ENCODE measurements at places on chromosomes 4 and X.

- no peak for DNase-seq
Observed at GRCh38 chr4:160580581-160580980, 1477.7 kb downstream of the RAPGEF2 start.

DNA sequence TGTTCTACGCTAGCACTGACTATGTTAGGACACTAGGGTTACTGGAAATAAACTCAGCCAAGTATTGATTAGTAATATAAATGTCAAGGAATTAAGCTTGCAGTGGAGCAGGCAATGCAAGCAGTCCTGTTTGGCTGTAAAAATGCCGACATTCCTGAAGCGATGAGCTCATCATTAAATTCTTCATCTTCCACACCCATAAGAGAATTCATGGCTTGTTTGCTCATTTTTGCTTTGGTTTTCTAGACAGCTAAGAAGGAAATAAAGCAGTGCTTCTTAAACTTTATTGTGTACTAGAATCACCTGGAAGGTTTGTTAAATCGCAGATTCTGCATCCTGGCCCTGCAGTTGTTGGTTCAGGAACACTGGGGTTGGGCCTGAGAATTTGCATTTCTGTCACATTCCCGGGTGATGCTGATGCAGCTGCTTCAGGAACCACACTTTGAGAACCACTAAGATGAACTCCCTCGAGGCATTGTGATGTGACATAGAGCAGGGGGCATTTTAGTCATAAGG lies 17.8 kb downstream of the ANXA3 start:
- no peak for DNase-seq

GRCh38 chr4:23934915-23935314 lies 45.1 kb upstream of the PPARGC1A start:
- DNase-seq, result no peak

DNA sequence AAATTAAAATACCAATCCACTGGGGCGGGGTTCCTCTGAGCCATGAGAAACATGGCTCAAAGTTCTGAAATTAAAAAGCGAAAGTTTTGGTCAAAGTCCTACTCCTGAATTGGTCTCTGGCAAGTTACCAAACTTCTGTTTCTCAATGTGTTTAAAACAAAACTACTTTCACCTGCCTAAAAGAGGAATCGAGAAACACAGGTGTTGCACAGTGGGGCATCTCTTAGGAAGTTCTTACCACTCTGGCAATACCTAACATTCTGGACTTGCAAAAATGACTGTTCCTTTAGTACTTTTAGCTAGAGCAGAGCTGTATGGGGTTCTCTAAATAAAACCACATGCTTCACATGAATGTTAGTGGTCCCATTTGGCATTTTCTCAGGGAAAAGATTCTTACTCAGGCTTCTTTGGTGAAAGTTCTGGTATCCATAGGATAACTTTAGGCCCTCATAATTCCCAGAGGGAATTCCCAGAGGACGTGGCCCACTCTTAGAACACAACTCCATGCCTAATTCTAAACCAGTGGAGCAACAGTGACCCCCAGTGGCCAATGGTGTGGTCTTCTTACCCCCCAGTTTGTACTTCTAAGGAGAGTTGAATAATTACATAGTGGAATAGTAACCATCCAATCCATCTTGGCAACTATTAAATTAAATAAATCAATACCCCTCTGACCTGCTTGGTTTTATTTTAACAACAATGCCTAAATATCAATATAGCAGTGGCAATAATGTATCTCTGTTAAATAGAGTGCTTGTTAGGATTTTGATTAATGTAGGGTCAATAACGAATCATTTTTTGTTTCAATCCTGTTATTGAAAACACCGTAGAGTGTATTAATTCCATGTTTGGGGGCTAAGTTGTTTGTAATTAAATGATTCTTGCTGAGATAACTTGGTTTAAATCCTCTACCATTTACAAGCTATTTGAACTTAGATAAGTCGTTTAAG lies 21.9 kb downstream of the BMP3 start:
- DNase-seq, result peak; percentile 14

- no peak for DNase-seq
Observed at GRCh38 chr4:123784626-123785025, 388.0 kb downstream of the SPRY1 start.

DNA sequence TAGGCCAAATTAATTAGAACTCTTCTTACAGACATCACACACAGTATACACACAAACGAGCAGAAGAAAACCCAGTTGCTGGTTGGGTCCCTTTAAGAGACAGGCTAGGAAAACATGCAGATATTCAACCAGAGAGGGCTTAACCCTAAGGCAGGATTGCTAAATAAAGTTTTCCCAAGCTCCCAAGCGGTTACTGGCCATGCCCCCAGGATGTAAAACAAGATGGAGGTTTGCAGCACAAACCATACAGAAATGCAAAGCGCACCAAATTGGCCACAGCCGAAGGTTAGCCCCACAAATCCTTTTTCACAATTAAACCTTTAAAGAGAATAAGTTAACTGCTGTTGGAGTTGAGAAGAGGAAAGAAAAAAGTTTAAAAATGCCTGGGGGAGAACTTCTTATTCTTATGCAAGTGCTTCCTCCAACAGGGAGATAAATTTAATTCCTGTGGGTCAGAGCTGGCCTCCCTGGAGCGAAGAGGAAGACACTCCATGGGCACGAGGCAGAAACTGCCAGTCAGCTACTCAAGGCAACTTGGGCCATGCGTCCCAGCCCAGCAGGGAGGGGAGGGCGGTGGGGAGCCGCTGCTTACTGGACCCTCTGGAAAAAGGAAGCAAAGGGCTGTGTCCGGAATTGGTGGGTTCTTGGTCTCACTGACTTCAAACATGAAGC lies 167.6 kb upstream of the ARSJ start:
- DNase-seq, result no peak

DNA sequence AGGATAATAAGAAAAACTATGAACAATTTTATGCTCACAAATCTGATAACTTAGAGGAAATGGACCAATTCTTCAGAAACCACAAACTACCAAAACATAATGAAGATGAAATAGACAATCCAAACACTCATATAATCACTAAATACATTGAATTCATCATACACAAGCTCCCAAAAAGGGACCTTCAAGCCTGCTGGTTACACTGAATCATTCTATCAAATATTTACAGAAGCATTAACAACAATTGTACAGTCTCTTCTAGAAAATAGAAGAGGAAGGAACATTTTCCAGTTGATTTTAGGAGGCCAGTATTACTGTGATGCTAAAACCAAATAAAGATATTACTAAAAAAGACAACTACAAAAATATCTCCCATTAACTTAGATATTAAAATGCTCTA lies 88.3 kb downstream of the IL15 start:
- DNase-seq, result no peak

DNA sequence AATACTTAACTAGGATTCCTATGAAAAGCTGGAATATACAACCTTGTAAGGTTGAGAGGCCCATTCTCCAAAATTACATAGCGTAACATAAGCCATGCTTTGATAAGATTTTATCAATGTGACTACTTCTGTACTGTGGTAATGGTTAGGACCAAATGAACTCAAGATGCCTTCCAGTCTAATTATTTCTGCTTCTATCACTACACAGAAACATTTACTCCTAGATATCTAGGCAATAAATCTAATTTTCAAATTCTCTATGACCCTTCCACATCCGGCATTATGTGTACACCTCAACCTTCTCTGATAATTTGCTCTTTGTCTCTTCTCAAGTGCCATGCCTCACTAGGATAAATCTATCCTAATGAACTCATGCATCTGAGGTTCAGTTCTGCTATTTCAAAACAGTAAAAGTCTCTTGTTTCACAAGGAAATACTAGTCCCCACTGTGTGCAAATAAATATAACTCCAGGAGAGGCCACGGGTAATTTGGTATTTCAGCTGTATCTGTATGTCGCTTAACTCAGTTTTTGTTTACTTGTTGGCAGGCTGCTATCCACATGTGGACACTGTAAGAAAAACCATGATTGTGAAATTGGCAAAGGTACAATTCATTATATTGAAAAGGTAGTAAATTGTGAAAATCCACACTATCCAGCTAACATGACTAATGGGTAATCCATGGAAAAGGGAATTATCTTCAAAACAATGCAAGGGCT lies 93.3 kb downstream of the PRDM5 start:
- no peak for DNase-seq

GRCh38 chr4:69440308-69440707 lies 55.4 kb downstream of the UGT2B4 start:
- no peak for DNase-seq

GRCh38 chr4:181254771-181255170 lies 988.4 kb upstream of the TENM3 start:
- DNase-seq, result no peak

DNA sequence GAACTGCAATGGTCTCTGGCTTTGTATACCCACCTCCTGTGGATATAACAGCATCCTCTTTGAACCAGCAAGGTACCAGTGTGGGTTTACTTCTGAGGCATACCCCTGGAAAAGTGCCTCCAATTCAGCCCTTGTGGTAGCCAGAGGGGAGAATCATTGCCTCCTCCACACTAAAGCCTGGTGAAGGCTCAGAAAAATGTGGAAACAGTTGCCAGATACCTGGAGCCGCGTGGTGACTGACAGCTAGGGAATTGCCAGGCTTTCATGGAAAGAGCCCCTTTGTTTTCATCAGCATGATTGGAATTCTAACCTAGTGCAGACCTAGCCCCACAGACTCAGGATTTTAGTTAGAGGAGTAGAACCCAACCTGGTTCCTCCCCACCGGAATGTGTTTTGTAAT lies 168.6 kb upstream of the KLF3 start:
- no peak for DNase-seq

DNA sequence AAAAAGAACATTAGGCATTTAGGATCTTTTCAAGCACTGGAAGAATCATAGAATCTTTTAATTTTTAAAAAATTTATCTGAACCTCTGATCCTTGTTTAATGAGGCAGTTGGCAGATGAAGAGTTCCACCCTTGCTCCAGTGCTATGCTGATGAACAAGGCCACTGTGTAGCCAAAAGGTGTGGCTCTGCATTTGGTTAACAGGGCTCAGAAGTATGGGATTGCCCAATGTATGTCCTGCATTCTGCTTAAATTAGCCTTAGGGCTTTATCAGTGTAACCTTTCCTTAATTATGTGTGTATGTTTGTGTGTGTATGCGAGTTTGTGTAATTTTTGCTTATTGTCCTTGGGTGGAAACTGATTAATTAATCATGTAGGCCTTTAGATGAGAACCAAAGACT lies 43.3 kb upstream of the PPM1K start:
- no peak for DNase-seq

DNA sequence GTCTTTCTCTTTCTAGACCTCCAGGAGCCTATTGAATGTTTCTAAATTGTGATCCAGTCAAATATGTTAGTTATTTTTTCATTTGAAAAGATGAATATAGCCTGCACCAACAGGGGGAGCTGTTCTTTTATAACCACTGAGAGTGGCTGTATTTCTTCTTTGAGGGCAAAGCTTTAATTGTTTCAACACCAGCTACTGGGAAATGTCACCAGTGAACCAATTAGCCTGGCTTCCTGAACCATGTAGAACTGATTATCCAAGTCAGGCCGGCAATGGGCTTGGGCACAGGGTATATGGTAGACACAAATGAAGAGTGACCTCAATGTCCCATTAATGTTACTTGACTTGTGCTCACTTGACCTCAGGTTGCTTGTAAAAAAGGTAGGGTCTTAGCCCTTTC lies 4.8 kb upstream of the DAPP1 start:
- DNase-seq, result peak; percentile 19

DNA sequence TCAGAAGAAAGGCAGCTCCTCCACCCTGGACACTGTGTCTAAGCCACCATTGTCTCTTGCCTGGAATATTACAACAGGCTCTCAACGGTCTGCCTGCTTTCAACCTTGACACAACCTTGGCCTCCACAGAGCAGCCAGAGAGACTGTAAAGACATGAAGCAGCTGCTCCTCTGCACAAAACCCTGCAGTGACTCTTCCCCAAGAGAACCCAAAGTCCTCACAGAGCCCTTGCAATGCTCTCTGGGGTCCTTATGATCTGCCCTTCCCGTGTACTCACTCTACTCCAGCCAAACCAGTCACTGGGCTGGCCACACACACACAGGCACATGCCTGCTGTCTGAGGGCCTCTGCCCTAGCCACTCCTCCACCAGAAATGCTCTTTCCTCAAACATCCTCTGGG lies 75.9 kb upstream of the CPEB2 start:
- DNase-seq, result no peak

GRCh38 chrX:101676571-101676970 lies 16.9 kb upstream of the ARMCX2 start:
- no peak for DNase-seq

DNA sequence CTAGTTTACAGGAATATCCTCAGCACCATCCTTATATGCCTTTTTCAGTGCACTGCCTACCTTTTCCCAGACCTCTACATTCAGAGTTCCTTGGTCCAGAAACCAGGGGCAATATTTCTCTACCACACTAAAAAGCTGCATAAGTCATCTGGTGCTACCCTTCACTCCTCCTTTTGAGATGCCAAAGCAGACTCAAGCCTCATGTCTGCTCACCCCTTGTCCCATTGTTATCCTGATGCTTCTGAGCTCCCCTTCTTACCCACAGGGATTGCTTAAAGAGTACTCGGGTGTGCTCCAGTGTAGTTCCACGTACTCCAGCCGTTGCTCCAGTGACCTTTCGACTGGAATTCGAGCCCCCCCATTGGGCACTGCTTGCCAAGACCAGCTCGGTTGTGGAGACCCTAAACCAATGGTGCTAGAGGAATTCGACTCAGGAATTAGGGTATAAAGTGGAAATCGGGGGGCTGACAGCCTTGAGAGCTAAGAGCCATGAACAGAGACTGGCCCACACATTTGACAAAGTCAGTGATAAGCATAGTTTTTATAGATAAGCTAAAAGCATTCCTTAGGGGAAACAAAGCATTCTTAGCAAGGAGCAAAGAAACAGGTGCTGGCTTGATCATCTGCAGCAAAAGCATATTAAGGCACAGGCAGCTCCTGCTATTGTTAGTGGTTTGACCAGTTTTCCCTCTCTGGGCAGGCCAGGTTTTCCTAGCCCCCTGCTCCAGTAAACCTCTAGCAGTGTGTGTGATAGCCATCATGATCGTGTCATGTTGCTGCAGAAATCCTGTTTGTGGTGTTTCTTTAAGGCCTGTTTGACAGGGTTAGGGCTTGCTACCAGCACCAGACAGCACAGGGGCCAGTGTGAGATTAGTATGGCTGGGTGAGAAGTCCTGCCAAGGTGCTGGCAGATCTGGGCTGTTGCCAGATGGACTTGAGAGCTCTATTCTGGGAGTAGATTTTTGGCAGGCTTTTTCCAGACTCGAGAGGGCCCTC lies 57.5 kb upstream of the WDR1 start:
- DNase-seq, result no peak

DNA sequence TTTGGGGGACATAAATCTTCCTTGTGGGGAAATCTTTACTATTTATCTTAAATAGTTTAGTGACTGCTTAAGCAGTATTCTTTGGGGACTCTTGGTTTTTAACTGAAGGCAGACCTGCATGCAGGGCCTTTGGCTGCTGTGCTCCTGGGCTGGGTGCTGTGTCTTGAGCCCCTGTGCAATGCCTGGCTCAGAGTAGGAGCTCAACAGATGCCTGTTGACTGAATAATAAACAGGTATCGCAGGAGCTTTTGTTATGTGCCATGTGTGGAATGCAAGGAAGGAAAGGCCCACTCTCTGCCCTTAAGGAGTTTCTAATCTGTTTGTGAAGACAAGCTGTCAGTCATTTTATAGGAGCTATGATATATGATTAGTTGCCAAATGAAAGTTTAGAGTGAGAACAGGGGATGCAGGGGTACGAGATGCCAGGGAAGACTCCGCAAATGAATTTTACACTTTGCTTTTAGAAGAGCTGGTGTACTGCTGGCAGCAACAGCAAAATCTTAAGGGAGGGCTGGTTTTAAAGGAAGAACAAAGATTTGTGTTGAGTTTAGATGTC lies 6.7 kb downstream of the GAB1 start:
- no peak for DNase-seq

GRCh38 chr4:153466081-153466948 lies at the start of gene TMEM131L:
Gene TMEM131L (plus strand): TSS chr4:153466360. CDS start chr4:153466398, 38 bp downstream.
- peak; percentile 54 for DNase-seq
